ENCODE measurements at places on chromosomes 5 and 9.

GRCh38 chr9:82797534-82797933, 265.4 kb downstream of the RASEF start:
- DNase-seq: no peak

DNA sequence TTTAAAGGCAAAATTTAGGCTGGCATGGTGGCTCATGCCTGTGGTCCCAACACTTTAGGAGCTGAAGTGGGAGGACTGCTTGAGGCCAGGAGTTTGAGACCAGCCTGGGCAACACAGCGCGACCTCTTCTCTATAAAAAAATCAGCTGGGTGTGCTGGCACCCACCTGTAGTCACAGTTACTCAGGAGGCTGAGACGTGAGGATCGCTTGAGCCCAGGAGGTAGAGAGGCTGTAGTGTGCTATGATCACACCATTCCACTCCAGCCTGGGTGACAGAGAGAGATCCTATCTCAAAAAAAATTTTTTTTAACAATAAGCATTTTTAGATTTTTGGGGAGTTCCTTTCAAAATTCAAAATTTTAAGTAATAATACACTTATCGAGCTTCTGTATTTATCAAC, 63.3 kb downstream of the SPATA31C2 start:
- DNase-seq: no peak

- no peak for DNase-seq
Observed at GRCh38 chr9:8784838-8785237, 985.3 kb upstream of the DMAC1 start.

DNA sequence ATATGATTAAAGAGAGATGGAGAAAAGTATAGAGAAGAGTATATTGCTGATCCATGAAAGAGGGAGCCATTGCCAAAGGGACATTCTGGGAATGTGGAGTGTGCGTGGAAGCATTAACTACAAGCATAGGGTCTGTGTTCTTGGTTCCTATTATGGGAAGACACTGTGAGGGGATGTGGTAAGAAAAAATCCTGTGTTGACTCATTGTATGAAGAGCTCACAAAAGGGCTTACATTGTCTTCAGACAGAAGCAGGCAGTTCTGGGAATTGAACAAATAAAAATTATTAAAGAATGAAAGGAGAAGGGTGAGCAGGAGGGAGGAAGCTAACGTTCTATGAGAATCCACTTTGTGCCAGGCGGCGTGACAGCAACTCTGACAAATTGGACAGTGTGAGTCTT, 250.4 kb upstream of the CHD1 start:
- no peak for DNase-seq

- no peak for DNase-seq
Observed at GRCh38 chr9:115127191-115127817, 9.3 kb upstream of the TNC start.
